Spleen (tissue), 13 donors: ENCODE measurements at places on chromosomes 1 and 21. TPM values are rescaled to one million over a fixed set of nuclear protein-coding genes. Genes with fewer than 3 reads are reported as not detected.
A peak's percentile ranks its signal among the peaks of the same experiment; 100 is the strongest.

- H3K36me3 ChIP-seq: no peaks in the 10 kb centered on the region
- H3K27ac ChIP-seq: no peak within 1 kb of the TSS
- peaks cover 16% of the 10 kb centered on the region for H3K4me1 ChIP-seq
- H3K4me3 ChIP-seq: peak within 1 kb of the TSS; percentile 69
These were observed at the start of gene TLCD4 for GRCh38 chr1:95117207-95118066. TSS of gene TLCD4 (plus strand) at chr1:95117355. CDS start at chr1:95143902, 26,547 bp downstream.

DNA sequence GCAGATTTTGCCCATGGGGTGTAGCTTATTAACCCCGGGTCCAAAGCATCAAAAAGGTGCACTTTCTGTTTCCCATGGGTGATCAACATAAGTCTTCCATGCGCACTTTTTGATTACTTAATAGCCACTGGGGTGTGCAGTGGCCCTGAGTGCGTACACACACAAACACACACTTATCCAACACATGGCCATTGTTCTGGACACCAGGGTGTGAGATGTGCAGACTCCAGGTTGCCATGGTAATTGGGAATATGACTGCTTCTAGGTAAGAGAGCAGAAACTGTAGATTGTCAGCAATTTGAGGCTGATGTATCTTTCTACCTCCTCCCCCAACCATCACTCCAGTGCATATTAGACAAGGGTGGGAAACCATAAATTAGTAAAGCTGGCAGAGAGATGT lies 68.8 kb downstream of the MAB21L3 start:
- no peak overlapping the region for H3K4me3 ChIP-seq
- H3K27me3 ChIP-seq: no peaks in the 10 kb centered on the region

Gene TTC22
- 3.7 TPM for total RNA-seq

DNA sequence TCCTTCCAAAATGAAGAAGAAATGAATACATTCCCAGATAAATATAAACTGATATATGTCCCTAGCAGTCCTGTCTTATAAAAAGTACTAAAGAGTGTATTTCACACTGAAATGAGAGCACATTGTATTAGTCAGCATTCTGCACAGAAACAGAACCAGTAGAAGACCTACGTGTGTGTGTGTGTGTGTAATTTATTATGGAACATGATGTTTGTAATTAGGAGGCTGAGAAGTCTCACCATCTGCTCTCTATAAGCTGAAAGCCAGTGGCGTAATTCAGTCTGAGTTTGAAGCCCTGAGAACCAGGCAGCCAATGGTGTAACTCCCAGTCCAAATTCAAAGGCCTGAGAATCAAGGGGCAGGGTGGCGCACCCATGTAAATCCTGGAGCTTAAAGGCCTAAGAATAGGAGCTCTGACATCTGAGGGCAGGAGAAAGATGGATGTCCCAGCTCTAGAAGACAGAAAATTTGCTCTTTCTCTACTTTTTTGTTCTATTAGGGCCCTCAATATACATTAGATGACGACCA lies 146.5 kb upstream of the LYPLAL1 start:
- no peaks in the 10 kb centered on the region for H3K27me3 ChIP-seq
- H3K4me1 ChIP-seq: no peaks in the 10 kb centered on the region
- no peak overlapping the region for H3K4me3 ChIP-seq
- DNase-seq: no peak
- H3K27ac ChIP-seq: no peak overlapping the region
- H3K36me3 ChIP-seq: no peaks in the 10 kb centered on the region

GRCh38 chr1:154669464-154670282 lies 61.7 kb upstream of the ADAR start:
- peak; percentile 88 for DNase-seq
- H3K4me1 ChIP-seq: no peaks in the 10 kb centered on the region
- H3K27me3 ChIP-seq: no peaks in the 10 kb centered on the region
- no peaks in the 10 kb centered on the region for H3K36me3 ChIP-seq
- H3K27ac ChIP-seq: no peak overlapping the region

- no peak overlapping the region for H3K4me3 ChIP-seq
- H3K4me1 ChIP-seq: peaks cover 40% of the 10 kb centered on the region
- H3K36me3 ChIP-seq: no peaks in the 10 kb centered on the region
- no peak for DNase-seq
These were observed 1.9 kb downstream of the GPSM2 start for GRCh38 chr1:108878678-108879077.

GRCh38 chr1:204623894-204624361 lies 61.6 kb downstream of the LRRN2 start:
- H3K27me3 ChIP-seq: no peaks in the 10 kb centered on the region
- H3K27ac ChIP-seq: no peak overlapping the region
- no peaks in the 10 kb centered on the region for H3K4me1 ChIP-seq
- DNase-seq: no peak

DNA sequence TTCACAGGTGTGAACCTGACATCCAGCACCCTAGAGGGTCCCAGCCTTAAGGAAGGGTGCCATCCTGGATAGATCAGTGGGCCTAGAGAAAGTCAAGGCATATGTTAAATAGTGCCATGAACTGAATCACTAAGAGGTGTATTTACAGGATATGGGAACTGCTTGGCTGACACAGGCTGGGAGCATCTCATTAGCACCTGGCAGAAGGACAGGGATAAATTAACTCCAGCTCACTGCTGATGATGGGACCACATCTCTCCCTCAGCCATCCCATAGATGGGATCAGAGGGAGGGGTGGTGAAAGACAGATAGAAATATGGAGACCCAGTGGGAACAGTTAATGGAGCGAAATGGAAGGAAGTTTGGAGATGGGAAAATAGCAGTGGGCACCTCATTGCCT lies 122.0 kb downstream of the IGSF21 start:
- no peak overlapping the region for H3K4me3 ChIP-seq
- H3K27ac ChIP-seq: no peak overlapping the region
- no peaks in the 10 kb centered on the region for H3K4me1 ChIP-seq
- no peaks in the 10 kb centered on the region for H3K36me3 ChIP-seq

Gene AMY1C
- not detected for total RNA-seq

Gene AXDND1
- total RNA-seq: 0.66 TPM

- no peak for DNase-seq
- peaks cover 14% of the 10 kb centered on the region for H3K4me1 ChIP-seq
- H3K27me3 ChIP-seq: no peaks in the 10 kb centered on the region
- peak overlapping the region; percentile 51 for H3K27ac ChIP-seq
- H3K36me3 ChIP-seq: no peaks in the 10 kb centered on the region
These were observed 3.9 kb upstream of the RGS1 start for GRCh38 chr1:192571668-192572067.

Gene SPRR2B
- total RNA-seq: not detected

Gene DMBX1
- total RNA-seq: not detected

Gene LCE7A
- not detected for total RNA-seq

Gene DEPDC1
- 3.7 TPM for total RNA-seq

Gene SVBP
- total RNA-seq: 15.1 TPM

DNA sequence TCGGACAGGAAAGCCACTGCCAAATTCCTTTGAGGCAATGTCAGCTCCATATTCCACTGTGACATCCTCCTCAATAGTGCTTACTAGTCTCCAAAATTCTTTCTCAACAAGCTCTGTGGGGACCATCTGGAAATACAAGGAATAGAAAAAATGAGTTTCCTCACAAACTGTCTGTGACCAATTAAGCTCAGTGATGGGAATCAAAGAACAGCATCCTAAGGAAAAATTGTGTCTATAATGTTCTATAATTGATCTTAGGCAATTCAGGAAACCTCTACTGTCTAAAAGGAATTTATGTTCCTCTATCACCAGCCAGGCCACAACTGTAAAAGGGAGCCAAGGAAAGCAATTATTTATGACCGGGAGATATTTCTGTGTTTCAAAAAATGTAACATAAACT lies 46.1 kb upstream of the SYT2 start:
- no peaks in the 10 kb centered on the region for H3K27me3 ChIP-seq
- no peak overlapping the region for H3K4me3 ChIP-seq
- DNase-seq: no peak
- H3K36me3 ChIP-seq: peaks cover 46% of the 10 kb centered on the region

Gene ZMYM4
- 45.3 TPM for total RNA-seq

DNA sequence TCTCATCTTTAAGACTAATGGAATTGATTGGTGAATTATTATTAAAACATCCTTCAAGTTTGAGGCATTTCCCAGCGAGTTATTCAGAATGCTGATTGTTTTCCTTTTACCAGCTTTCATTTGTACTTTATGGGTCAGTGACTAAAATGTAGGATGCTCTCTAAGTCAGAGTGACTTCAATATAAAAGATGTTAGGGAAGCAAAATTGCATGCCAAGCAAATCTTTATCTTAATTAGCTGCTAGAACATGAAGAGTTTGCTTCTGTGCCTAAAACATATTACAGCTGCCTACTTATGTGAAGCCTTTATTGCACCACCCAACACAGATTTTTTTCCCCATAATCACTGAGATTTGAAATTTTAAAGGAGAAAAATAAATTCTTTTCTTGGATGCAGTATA lies 79.8 kb upstream of the CYYR1 start:
- no peaks in the 10 kb centered on the region for H3K4me1 ChIP-seq
- no peak overlapping the region for H3K4me3 ChIP-seq
- no peak overlapping the region for H3K27ac ChIP-seq
- H3K27me3 ChIP-seq: no peaks in the 10 kb centered on the region

Gene NIPAL3
- total RNA-seq: 24.8 TPM

Gene OR2T33
- total RNA-seq: not detected

GRCh38 chr1:223844787-223845036 lies 1.0 kb downstream of the TP53BP2 start:
- no peaks in the 10 kb centered on the region for H3K36me3 ChIP-seq
- H3K27ac ChIP-seq: peak overlapping the region; percentile 96
- no peaks in the 10 kb centered on the region for H3K27me3 ChIP-seq
- peak; percentile 80 for DNase-seq
- H3K4me1 ChIP-seq: peaks cover 61% of the 10 kb centered on the region
- peak overlapping the region; percentile 96 for H3K4me3 ChIP-seq

DNA sequence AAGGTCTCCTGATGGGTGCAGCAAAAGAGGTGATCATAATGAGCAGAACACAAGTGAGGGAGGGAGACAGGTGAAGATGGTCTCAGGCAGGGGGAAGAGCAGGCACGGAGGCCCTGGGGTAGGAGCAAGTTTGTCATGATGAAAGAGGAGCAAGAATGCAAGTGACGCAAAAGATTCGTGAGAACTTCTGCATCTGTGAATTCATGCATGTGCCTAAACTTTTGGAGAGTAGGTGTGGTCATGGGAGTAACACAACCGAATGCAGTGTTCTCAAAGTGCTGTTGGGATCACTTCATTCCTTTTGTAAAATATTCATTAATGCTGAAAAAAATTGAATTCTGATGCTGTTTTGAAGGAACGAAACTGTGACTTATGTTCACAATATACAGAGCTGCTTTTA lies 47.3 kb upstream of the ZP4 start:
- H3K4me1 ChIP-seq: no peaks in the 10 kb centered on the region
- H3K4me3 ChIP-seq: no peak overlapping the region
- H3K27ac ChIP-seq: no peak overlapping the region
- no peak for DNase-seq
- no peaks in the 10 kb centered on the region for H3K27me3 ChIP-seq

GRCh38 chr1:201268604-201269151 lies 14.6 kb upstream of the PKP1 start:
- no peaks in the 10 kb centered on the region for H3K27me3 ChIP-seq
- peak; percentile 62 for DNase-seq
- H3K4me3 ChIP-seq: no peak overlapping the region
- no peaks in the 10 kb centered on the region for H3K36me3 ChIP-seq
- no peak overlapping the region for H3K27ac ChIP-seq

Gene GJA9
- total RNA-seq: not detected

Gene ROR1
- 12.3 TPM for total RNA-seq

- no peak for DNase-seq
- H3K4me1 ChIP-seq: peaks cover 3% of the 10 kb centered on the region
- H3K4me3 ChIP-seq: no peak overlapping the region
- no peaks in the 10 kb centered on the region for H3K27me3 ChIP-seq
These were observed 31.8 kb upstream of the CITED4 start for GRCh38 chr1:40893946-40894345.
